Effector CD8-positive, alpha-beta T cell (primary cell): ENCODE measurements at places on chromosomes 5 and 9.

DNA sequence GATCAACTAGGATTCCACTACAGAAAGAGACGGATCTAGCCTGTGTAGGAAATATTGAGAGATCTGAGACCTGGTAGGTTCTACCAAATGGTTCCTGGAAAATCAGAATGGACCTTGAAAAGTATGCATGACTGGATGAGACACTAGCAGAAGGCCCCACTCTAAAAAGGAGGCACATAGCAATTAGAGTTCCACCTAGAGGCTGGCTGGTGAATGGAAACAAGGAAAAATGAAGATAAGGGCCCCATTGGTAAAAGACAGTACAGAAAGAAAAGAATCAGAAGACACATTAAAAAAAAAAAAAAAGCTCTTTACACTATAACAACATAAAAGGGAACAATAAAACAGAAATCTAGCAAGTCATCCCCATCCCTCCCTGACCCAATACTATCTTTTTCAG, 518.5 kb downstream of the NR2F1-AS1 start:
- DNase-seq = no peak

- no peak for DNase-seq
Measured at GRCh38 chr5:124260921-124261515, 485.4 kb downstream of the ZNF608 start.

- no peak for DNase-seq
Measured at GRCh38 chr5:1718669-1719068, 81.0 kb downstream of the MRPL36 start.

- DNase-seq = no peak
Measured at GRCh38 chr5:154884424-154884823, 26.0 kb downstream of the CNOT8 start.

DNA sequence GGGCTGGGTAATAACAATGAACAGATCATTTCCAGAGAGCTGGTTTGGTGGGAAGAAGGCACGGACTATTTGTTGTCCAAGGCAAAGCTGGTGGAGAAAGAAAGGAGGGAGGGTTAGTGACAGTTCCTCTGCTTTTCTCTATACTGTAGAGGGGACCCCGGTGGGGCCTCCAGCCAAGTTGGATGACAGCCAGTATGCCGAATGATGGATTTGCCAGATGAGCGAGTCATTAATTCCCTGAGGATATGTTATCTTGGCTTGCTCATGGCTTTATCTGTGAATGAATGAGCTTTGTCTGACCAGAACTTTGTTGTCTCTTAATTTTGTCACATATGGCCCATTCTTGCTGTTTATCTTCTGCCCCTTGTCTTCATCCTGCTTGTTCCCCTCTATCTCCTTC, 158.6 kb upstream of the GLRA1 start:
- DNase-seq = no peak

GRCh38 chr5:31407921-31408693, 123.8 kb downstream of the DROSHA start:
- DNase-seq = no peak

- no peak for DNase-seq
Measured at GRCh38 chr5:54725391-54726280, 208.1 kb downstream of the SNX18 start.

DNA sequence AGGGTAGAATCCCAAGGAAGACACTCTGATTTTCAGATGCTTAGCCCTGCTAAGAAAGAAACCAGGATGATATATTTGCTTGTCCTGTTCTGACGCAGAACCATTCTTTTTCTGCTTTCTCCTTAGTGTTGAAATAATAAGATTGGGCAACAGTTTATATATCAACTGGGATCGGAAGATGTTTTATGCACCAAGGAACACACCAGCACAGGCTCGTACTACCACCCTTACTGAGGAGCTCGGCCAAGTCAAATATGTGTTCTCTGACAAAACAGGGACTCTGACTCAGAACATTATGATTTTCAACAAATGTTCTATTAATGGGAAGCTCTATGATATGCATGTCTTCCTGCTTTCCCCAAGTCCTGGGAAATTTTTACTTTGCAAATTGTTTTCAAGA, 19.0 kb upstream of the RUSC2 start:
- DNase-seq = no peak

DNA sequence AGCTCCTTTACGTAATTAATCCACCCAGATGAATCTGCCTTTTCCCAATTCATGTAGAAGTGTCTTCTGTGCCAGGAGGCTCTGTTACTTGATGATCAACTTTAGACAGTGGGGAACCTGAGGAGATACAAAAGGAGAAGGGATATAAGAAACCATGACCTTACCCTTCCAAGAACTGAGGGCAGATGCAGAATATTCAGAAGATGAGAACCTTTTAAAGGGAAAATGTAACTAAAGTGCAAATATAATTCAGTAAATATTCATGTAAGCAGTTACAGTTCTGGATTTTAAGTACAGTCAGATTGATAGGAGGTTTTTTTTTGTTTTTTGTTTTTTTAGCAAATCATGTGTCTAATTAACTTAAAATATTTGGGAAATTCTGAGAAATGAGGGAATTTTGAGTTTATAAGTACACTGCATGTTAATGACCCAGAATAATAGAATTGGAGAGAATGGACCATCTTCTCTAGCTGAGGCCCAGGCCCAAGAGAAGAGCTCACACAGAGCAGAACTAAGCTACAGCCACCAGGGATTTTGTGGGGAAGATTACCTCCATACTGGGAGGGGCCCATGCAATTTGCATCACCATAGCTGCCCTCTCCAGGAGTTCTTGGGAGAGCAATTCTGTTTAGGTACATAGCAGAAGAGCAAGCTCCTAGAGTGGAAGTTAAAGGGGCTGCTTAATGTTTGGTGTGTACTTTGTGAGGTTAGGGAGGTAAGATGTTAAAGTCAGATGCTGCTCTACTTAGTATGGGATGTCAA, 61.5 kb downstream of the SV2C start:
- DNase-seq = no peak

- no peak for DNase-seq
Measured at GRCh38 chr5:175347027-175347426, 97.0 kb downstream of the DRD1 start.

DNA sequence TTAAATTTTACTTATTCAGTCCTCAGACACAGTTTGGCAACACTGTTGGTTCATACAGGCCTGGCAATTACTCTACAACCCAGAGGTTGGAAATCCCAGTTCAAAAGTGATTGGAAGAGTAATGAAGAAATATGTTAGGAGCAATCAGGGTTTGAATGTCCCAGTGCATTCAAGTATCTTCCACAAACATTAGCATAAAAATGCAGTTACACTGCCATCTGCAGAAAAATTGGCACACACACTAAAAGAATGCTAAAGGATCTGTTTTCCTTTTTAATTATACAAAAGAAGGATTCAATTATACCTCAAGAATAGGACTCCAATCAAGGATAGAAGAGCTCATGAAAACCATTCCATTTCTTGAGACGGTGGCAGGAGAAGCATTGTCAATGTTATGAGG, 130.2 kb downstream of the DNAH5 start:
- no peak for DNase-seq

- DNase-seq = no peak
Measured at GRCh38 chr9:111917201-111917600, 20.6 kb downstream of the UGCG start.

- DNase-seq = no peak
Measured at GRCh38 chr5:150660108-150660831, 781 bp upstream of the MYOZ3 start.

DNA sequence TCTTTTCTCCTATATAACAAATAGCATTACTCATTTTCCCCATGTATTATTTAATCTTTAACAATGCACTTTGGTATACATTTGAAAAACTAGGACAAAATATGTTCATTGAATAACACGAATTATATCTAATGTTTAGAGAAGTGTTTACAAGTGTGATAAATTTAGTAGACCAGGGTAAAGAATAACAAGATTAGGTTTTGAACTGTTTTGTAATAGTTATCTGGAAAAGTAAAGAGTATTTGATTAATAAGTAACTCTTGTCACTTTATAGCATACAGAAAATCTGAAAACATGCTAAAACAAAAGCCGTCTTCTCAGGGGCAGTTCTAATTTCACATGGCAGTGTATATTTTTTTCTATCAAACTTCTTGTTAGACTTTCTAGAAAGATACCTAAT, 58.5 kb downstream of the PPIC start:
- no peak for DNase-seq

- DNase-seq = no peak
Measured at GRCh38 chr5:52999344-52999949, 10.3 kb downstream of the ITGA2 start.

DNA sequence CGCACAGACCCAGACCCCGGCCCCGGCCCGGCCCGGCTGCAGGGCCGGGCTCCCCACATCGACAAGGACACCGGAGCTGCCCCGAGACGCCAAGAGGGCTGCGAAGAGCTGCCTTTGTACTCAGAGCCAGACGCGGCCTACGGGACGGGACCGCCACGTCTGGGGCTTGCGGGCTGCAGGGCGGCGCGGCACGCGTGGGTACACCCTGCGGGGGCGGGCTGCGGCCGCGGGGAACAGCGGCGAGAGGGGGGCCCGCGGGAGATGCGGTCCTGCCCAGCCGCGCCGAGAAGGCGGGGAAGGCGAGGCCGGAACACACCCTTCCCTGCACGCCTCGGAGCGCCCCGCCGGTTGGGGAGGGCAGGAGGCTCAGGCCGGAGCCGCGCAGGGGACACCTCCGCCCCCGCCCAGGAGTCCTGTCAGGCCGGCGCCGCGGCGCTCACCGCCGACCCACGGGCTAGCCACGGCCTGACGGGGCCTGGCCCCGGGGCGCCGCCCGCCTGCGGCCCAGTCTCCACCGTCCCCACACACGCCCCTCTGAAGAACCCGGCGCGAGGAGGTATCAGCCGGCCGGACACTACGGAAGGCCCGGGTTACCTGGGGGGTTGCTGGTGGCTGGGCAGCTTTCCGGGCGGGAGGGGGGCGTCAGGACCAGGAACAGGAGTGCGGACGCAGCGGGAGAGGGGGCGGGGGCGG, 478 bp downstream of the RAB14 start:
- DNase-seq = peak; percentile 28

DNA sequence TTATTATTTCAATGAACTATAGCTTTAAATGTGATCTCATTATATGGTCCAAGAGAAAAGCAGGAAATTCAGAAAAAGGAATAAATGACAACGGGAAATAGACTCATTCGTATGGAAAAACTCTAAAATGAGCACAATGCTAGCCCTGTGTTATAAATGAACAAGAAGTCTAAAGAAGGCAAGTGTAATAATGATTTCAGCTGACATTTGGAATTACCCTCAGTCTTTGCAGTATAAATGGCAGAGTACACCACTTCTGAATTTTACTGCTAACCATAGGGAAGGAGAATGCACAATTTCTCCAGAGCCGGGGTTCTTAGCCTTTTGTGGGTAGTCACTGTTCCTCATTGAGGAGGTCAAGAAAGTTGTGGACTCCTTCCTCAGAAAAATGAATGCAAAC, 93.1 kb downstream of the ANKRD55 start:
- no peak for DNase-seq

DNA sequence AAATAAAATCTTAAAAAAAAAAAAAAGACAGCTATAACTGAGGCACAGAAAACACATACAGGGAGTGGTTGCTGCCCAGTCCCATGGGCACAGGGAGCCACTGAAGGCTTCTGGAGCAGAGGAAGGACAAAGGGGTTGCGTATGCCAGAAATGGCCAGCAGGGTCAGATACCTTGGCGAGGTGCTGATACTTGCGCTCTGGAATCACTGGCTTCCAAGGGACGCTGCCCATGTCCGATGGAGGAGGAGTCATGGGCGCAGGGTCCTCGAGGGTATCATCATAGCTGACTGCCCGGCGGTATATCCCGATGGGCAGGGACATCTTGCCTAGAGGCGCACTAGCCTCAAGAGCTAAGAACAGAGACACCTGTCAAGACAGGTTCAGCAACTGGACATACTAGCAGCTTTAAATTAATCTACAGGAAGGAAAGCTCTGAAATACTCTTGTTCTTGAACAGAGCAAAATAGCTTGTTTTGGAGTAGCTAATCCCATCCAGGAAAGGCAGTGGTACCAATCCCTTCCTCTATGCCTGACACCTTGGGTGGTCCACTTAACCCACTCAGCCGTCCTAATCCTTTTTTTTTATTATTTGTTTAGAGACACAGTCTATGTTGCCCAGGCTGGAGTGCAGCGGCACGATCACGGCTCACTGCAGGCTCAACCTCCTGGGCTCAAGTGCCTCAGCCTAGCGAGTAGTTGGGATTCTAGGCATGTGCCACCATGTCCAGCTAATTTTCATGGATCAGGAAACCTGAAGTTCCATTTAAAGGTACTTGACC, 6.0 kb downstream of the KIAA1191 start:
- DNase-seq = no peak

DNA sequence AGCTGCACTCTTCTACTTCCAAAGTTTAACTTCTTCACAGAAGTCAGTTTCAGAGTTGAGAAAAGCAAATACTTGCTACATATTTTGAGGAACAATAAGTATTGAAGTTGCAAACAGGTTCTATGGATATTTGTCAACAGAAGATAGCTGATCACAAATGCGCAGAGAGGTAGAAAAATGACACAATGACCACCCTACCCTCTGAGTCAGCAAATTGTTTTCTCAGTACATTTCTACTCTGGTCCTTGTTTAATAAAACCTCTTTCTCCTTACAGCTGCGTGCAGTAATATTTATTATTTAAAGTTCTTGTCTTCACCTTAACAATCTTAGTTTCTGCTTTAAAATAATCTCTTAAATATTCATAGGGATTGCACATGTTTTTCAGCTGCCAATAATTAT, 855.1 kb upstream of the CTNND2 start:
- DNase-seq = no peak

GRCh38 chr5:82601077-82601476, 322.9 kb upstream of the RPS23 start:
- no peak for DNase-seq

DNA sequence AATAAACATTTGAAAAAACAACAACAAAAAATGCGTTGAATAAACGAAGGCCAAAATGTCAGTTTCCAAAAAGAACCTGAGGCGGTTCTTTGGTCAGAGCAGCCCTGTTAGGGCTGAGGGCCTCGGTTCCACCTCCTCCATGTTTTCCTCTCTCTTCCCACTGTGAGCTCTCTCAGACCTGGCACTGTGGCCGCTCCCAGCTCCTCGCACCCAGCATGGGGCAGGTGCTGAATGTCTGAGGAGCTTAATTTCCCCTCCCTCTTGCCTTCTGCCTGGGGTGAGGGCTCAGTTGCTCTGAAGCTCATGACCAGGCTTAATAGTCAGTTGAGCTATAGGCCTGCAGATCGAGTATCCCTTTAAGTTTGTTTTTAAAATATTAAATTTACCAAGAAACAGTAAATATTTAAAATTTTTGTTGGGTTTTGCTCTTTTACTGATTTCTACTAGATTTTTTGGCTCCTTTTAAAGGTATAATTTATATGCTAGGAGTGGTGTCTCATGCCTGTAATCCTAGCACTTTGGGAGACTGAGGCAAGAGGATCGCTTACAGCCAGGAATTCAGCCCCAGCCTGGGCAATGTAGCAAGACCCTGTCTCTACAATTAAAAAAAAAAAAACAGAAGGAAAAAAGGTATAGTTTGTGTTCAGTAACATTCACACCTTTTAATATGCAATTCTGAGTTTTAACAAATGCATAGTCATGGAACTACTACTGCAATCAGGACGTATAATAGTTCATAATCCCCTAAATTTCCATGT, 28.1 kb downstream of the DAPK1 start:
- no peak for DNase-seq
